ENCODE measurements at places on chromosomes 1 and 21.

DNA sequence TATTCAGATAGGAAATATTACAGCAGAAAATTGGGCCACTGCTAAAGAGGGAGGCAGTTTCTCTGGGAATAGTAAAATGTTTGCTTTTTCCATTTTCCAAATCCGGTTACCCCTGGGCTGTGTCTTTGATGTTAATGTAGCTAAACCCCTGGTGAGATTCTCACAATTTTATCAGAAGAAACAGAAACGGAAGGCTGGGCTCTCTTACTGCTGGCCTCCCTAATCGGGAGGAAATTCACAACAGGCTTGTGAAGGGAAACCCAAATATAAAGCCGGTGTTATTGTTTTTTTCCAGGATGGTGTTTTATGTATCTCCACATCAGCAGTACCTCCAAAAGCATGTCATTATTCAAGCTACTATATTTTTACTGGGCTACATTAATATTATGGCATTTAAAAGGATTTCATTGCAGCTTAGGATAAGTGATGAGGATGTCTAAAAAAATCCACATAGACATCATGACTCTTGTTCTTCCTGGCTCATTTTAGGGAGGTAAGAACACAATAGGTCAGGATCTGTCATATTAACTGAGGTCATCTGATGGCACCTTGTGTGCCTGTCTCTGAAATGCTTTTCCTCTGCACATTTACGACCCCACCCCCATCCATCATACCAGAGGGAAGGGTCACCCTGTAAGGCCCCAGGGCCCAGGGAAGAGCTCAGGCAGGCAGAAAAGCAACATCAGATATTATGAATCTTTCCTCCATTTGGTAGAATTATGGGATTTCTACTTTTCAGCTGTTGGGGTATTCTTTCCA lies 158.7 kb downstream of the DSCAM start:
- DNase-seq, result no peak

- no peak for DNase-seq
Measured at GRCh38 chr1:51070640-51071039, 31.4 kb upstream of the C1orf185 start.

- no peak for DNase-seq
Measured at GRCh38 chr1:164343189-164343588, 215.8 kb upstream of the PBX1 start.

GRCh38 chr1:33147997-33148314 lies 33.9 kb downstream of the TRIM62 start:
- DNase-seq, result no peak

Measured in activated T-cell treated with anti-CD3 and anti-CD28 coated beads, Interleukin-2, amount 50 U/mL, for 24 hours (primary cell).